ENCODE measurements at places on chromosomes 1 and 21.

GRCh38 chr1:156086256-156086662, 4.0 kb upstream of the MEX3A start:
- no peak for DNase-seq

GRCh38 chr1:93976711-93977597, 67.7 kb upstream of the GCLM start:
- no peak for DNase-seq

- DNase-seq: no peak
Observed at GRCh38 chr1:28632560-28632959, 10.3 kb downstream of the TAF12 start.

- no peak for DNase-seq
Observed at GRCh38 chr1:205528446-205528886, 24.0 kb downstream of the CDK18 start.

DNA sequence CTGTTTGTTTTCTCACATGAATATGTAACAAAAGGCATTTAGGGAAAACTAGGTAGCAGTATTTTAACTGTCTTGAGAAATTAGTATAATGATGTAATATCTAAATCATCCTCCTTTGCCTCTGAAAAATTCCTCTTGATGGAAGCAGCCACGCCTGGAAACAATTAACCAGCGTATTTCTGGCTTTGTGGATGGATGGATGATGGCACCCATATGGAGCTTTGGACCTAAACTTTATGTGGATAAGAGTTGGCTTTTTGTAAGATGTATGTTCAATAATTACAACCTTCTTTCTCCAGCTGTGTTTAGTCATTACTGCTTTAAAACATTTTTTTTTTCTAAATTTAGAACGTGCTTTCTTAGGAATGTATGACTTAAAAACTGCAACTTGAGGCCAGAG, 12.7 kb downstream of the CDCA8 start:
- no peak for DNase-seq

DNA sequence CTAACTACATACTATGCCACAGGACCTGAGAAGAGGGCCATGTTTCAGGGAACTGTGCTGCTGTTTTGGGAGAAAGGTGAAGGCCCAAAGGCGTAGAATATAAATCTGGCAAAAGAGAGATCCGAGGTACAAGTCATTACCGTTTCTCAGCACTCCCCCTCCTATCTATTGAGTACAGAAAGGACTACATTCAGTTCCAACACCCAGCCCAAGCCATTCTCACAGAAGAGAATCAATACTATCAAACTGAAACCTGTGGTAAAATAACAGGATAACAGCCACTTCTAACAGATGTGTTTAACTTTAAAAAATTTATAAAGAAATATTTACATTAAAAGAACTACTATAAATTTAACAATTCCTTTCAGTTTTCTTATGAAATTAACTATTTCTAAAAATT, 7.8 kb downstream of the AHCTF1 start:
- DNase-seq: no peak

- peak; percentile 59 for DNase-seq
Observed at GRCh38 chr1:36576118-36576517, 93.4 kb upstream of the CSF3R start.

DNA sequence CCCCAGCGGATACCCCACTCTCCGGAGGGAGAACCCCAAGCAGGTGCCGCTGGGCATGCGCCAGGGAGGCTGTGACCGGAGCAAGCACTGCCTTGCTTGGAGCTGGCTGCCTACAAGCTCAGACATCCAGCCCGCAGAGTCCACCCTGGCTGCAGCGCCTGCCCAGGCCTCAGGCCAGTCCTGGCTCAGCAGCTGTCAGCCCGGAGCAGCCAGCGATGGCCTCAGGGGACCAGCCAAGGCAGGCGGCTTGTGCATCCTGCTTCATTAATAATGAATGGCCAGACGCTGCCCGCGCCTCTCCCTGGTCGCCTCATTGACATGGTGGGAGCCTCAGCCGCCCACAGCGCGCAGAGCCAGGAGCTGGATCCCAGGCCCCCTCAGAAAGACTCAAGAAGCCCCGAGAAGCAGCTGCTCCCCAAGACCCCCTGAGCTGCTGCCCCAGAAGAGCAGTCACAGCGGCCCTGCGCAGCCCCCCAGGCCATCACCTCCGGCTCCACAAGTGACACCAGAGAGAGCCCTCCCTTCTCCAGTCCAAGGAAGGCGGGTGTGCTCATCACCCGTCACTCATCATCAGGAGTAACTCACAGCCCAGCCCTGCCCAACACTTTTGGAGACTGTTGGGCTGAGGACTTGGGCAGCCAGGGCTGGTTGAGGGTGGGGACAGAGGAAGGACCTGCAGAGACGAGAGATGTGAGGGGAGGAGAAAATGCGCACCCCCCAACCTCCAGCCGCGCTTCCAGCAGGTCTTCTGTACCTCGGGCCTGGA, 19.6 kb downstream of the KCNAB2 start:
- no peak for DNase-seq

DNA sequence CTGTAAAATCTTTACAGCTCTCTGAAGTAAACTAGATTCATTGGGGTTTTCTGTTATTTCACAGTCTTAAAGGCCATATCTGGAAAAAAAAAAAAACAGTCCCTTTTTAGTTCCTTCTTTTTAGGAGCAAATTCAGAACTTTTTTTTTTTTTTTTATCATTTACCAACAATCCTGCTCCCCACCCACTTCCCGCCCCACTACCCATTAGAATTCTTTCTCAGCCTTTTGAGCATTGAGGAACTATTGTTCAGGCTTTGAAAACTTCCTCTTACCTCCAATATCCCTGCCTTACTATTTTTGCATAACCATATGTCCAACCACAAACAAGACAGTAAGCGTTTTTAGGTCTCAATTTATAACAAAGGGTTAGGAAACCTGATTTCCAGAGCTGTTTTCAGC, 330.1 kb downstream of the PLPP3 start:
- no peak for DNase-seq

DNA sequence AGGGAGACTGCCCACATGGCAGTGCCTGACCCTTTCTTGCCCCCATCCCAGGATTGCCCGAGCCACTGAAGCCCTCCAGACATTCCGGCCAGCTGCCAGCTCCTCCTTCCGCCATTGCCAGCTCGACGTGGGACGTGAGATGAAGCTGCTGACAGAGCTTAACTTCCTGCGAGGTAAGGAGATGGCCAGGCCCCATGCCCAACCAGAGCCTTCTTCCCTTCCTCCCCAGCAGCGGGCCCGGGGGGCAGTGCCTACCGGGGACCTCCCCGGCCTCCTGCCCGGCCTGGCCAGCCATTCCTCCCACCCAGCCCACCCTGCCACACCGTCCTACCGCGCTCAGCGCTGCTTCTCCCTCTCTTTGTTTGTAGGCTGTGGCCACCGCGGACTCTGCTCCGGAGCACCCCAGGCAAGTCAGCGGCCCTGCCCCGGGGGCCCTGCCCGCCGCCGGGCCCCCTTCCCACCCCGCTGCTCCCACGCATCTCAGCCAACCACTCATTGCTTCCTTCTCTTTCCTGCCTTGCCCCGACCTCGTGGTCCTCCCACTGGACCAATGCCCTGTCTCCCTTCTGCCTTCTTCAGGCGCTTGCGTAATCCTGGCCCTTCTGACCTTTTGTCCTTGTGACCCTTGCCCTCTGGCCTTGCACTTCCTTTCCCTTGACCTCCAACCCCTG, 4.9 kb downstream of the TRIM46 start:
- no peak for DNase-seq

GRCh38 chr1:193338194-193338593, 151.8 kb upstream of the B3GALT2 start:
- DNase-seq: no peak

- DNase-seq: no peak
Observed at GRCh38 chr1:33874636-33875035, 10.8 kb downstream of the HMGB4 start.

DNA sequence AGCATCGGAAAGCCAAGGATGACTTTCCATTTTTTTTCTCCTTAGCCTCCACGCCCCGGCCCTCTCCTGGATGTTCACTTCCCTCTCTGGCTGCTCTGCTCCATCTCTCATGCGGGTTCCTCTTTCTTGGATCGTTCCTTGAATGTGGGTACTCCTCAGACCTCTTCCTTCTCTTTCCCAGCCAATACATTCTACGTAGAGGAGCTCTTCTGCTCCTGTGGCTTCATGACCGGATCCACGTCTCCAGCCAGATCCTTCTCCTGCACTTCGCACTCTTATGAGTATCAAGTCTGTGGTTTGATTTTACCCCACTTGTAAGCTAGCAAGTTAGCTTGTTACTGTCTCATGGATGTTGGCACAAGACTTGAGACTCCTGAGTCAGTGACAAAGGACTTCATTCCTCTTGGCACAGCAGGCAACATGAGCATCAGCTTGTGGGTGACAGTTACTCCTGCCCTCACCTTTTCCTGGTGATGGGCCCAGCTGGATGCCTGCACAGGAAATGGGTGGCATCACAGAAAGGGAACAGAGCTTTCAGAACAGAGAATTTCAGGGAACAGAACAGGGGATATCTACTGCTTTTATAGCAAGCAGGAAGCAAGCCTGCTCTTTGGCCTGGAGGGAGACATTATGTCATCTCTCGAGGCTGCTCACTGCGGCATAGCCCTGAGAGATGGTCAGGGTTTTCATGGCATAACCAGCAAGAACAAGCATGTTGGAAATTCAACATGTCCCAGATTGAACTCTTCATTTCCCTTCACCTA, 100.1 kb upstream of the KIF26B start:
- DNase-seq: no peak

GRCh38 chr21:28334407-28334806, 658.3 kb downstream of the LTN1 start:
- DNase-seq: no peak

DNA sequence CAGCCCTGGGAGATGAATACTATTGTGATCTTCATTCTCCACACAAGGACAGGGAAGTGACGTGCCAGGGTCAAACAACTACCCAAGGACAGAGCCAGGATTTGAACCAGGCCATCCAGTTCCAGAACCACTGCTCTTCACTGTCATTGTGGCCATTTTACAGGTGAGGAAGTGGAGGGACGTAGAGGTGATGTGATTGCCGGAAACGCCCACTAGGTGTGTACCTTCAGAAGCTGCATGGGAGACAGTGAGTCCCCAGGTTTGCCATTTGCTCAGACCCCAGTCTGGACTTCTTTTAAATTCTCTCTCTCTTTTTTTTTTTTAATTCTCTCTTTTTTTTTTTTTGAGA, 207.6 kb upstream of the TMEM51 start:
- no peak for DNase-seq

DNA sequence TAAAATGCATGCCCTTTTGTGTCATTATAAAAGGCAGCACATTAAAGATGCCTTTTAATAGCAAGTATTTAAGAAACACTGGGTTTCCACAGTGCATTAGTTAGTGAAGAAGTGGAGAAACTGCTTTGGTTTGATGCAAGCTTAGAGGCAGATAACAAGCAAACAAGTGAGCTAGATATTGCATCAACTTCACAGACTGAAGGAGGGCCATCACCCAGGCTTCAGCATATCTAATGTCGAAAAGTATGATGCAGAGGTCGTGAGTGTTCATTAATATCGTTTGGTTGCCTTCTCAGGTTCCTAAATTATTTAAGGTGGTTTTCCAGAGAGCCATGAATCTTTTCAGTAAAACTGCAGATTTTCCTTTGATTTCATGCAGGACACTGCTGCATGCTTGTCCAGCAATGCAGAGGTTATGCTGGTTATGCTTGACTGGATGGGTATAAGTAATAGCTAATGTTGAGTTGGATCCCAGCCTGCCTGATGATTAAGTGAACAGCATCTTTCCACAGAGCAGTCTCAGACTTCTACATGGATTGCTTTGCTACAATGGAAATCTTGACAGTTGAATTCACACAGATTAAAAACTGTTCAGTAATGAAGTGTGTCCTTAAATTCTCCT, 69.7 kb upstream of the IPO9 start:
- DNase-seq: no peak

GRCh38 chr1:109391157-109391556, 6.6 kb downstream of the SORT1 start:
- no peak for DNase-seq

GRCh38 chr1:207815913-207816291, 64.0 kb downstream of the CD46 start:
- DNase-seq: no peak

DNA sequence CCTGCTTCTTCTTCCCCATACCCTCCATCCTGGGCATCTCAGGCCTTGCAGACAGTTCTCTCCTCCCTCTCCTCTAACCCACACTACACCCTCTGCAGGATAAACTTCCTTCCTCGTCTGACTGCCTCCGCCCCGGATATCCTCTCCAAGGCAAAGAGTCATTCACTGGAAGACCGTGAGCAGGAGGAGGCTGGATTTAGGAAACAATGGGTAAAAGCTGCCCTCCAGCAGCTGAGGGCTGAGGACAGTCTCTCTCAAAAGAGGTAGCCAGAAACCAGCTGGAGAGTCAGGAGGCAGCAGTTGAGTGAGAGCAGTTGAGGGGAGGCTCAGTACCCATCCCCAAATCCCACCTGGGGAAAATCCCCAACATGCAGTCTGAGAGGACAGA, 1.4 kb downstream of the CSRP1 start:
- DNase-seq: peak; percentile 39

- no peak for DNase-seq
Observed at GRCh38 chr1:34770891-34771504, 10.0 kb upstream of the GJB3 start.

- DNase-seq: no peak
Observed at GRCh38 chr1:213438339-213438738, 387.3 kb downstream of the RPS6KC1 start.

- peak; percentile 10 for DNase-seq
Observed at GRCh38 chr1:158972841-158973240, 36.9 kb upstream of the IFI16 start.

DNA sequence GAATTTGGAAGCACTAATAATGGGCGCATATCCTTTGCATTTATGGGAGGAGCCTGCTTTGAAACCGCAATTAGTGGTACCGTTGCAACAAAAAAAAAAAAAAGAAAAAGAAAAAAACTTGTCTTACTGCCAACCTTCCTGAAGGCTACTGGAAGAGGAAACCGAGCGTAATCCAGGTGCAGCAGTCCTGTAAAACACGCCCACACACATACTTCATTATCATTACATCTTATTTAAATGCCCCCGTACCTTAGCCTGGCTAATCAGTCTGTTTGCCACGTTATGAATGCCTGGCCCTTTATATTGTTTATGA, 686 bp upstream of the ZNF281 start:
- DNase-seq: no peak

- DNase-seq: no peak
Observed at GRCh38 chr1:46134660-46135331, 2.4 kb upstream of the PIK3R3 start.

DNA sequence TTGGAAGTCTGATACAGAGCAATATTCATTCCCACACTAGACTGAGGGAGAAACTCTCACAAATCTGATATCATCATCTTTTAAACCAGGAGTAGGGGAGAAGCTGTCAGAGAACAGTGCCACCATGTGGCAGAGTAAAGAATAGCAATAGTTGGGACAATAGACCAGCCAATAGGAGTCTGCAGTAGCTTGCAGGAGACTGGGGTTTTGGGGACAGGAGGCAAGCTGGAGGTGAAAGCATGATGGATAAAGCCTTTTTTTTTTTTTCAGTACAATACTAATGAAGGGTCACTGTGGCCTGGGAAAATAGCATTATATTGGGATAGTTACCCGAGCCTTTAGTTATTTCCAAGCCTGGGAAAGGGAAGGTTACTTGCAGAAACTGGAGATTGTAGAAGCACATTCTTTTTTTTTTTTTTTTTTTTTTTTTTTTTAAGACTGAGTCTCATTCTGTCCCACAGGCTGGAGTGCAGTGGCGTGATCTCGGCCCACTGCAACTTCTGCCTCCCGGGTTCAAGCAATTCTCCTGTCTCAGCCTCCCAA, 120.7 kb downstream of the S1PR1 start:
- peak; percentile 39 for DNase-seq

All from SHP77 (cell line).